NCI-H524 treated with DMSO at 0.1 percent for 48 hours (cell line): ENCODE measurements at places on chromosomes 6 and 20.

GRCh38 chr6:161602359-161602758 is 328.5 kb upstream of the AGPAT4 start:
- DNase-seq, result no peak

DNA sequence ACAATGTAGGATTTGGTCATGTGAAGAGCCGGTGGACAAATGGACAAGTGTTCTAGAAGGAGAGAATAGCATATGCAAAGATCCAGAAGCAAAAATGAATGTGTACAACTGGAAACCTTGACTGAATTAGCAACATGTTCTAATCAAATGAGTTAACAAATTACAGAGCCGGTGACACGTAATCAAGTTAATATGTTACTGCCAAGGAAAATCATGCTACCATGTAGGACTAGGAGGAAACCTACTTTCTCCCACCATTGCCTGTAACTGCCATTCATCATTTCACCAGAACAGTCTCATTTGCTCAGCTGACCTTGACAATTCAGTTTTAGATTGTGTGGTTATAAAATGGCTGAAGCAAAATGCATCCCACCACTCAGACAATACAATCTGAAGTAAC is 179.4 kb downstream of the KIF16B start:
- no peak for DNase-seq

- DNase-seq, result no peak
Measured at GRCh38 chr6:3406362-3406821, 50.5 kb downstream of the SLC22A23 start.

GRCh38 chr6:55227862-55228261 is 53.5 kb downstream of the HCRTR2 start:
- DNase-seq, result no peak

GRCh38 chr6:1473166-1473565 is 83.8 kb downstream of the FOXF2 start:
- DNase-seq, result no peak

GRCh38 chr6:13496513-13497190 is 9.3 kb upstream of the GFOD1 start:
- no peak for DNase-seq

DNA sequence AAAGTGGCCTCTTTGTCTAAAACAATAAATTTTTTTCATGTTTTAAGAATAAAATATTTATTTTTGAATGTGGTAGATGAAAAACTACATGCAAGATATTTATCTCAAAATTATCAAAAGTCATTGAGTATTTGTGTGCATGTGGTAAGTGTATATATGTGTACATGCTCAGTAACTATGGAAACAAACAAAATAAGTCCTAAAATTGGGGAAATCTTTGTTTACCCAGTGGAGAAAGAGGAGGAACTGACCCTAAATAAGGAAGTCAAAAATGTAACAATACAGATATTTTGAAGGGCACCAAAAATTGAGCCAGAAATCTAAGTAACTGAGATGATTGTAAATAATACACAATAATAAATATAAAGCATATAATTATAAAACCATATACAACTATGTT is 639.2 kb downstream of the MAFB start:
- no peak for DNase-seq

DNA sequence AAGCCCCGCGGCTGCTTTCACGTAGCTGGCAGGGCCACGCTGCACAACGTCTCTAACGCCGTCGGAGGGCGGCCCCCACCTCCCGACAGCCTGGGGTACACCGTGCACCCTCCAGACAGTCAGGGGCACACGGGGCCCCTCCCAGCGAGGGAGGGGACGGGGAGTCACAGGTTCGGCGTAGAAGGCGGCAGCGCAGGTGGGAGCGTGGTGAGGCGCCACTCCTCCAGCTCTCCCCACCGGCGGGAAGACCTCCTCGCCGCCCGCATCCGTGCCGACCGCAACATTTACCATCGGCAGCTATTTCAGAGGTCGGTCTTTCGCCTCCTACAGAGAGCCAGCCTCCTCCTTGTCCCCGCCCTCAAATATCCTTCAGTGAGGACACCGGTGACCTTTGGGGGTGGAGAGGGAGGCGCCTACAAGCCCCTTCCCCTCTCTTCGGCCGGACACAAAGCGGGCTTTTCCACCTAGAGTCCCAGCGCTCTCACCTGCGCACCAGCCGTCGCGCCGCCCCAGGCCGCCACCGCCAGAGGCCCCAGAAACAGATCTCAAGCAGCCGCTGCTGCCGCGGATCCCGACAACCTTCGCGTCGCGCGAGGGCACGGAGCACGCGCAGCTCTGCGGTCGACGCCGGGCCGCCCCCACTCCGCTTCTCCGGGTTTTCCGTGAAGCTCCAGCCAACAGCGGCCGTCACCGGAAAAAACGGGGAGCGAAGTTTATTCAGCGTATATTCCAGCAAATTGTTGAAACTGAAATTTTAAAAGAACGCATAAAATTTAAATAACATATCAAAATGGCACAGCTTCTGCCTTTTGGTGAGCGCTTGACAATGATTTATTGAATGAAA is at the start of gene MKKS:
Gene MKKS (minus strand): TSS at position 600 of the 844 bp plus-strand sequence. CDS start 20,708 bp downstream, outside the sequence.
- DNase-seq, result peak; percentile 87

GRCh38 chr6:100664274-100665040 is 199.7 kb upstream of the SIM1 start:
- DNase-seq, result no peak

GRCh38 chr20:58113716-58114115 is 114.7 kb downstream of the ANKRD60 start:
- DNase-seq, result no peak

GRCh38 chr6:51514748-51515402 is 572.5 kb downstream of the PKHD1 start:
- no peak for DNase-seq

- DNase-seq, result no peak
Measured at GRCh38 chr6:116012471-116012949, 48.2 kb downstream of the FRK start.

GRCh38 chr20:62652041-62652893 is 10.0 kb downstream of the SLCO4A1 start:
- no peak for DNase-seq

DNA sequence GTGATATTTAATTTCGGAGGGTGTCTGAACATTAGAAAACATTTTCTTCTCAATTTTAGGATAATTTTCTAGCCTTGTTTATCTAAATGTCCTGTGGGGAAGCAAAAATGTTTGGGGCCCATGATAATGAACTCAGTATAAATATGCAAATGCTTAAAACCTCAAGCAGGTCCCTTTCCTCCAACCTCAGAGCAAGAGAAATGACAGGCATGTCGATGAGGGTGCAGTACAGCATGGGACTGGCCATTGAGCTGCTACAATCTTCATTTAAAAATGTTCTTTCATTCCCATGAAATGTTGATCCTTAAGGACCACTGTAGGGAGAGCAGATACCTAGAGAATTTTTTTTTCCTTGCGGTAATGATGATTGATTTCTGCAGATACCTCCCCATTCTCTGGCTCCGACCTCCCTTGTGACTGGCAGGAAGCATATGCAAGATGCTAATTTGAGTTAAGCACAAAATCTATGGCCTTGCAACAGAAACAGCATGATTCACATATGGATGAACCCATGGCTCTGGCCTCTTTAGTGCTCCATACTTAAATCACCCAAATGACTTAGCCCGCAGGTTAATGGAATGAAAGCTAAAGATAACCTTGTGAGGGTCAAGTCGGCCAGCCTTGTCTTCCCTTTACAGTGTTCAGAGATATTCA is 243.3 kb downstream of the SOX4 start:
- no peak for DNase-seq

DNA sequence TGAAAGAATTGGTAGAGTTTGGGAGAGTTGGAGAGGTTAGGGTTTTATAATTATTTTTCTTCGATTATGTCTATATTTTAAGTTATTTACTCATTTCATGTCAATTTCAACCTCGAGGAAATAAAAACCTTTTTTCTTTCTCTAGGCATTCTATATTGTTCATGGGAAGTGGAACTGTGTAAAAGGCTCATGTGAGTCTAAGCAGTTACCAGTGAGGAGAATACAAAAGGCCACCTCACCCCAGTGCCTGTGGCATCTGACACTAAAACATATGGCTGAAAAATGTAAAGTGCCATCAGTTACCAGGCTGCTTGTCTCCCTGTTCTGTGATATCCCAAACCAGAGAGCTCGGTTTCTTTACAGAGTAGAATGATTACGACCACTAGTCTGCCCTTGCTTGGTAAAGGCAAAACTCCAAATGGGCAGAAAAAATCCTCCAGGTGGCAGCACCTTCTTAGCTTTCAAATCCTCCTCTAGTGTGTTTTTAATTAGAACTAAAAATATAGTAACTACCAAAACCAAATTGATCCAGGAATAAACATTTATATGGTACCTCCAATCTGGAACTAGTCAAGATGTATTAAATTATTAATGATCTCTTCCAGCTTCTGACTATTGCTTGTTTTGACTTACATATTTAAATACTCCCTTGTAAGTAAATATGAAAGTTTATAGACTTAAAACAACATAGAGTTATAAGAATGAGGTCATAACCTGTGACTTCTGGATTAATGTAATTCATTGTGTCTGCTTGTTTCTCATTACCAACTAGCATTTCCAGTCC is 122.6 kb upstream of the MCHR2 start:
- peak; percentile 47 for DNase-seq

- no peak for DNase-seq
Measured at GRCh38 chr20:32497589-32498224, 87.4 kb downstream of the NOL4L start.

GRCh38 chr20:50272030-50272723 is 81.5 kb downstream of the CEBPB start:
- no peak for DNase-seq

- no peak for DNase-seq
Measured at GRCh38 chr6:20933057-20933788, 399.0 kb downstream of the CDKAL1 start.

- DNase-seq, result no peak
Measured at GRCh38 chr6:150328744-150329405, 39.9 kb upstream of the IYD start.

DNA sequence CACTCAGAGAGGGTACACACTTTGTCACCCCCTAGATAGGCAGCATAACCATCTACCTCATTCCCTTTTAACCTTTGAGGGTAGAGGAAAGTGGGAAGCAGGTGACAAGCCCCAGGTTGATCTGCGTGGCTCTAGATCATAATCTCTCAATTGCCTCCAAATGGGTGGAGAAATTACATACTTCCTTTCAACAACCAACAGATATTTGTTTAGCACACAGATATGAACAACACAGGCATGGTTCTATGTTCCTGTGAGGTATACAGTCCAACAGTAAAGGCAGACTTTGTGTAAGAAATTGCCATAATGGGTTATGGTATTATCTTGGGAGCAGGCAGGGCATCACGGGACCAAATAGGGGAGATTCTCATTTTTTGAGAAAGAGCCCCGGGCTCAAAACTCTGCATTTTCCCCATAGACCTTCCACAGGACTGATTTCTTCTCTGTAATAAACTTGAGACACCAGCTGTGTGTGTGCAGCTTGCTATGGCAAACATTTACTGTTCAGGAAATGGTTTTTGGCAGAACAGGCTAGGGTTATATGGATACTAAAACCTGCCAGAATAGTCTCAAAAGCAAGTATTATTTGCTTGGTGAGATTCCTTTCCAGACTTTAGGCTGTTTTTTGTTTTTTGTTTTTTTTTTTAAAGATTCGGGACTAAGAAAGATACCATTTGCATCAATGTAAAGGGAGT is 126.2 kb downstream of the CD164 start:
- DNase-seq, result no peak

DNA sequence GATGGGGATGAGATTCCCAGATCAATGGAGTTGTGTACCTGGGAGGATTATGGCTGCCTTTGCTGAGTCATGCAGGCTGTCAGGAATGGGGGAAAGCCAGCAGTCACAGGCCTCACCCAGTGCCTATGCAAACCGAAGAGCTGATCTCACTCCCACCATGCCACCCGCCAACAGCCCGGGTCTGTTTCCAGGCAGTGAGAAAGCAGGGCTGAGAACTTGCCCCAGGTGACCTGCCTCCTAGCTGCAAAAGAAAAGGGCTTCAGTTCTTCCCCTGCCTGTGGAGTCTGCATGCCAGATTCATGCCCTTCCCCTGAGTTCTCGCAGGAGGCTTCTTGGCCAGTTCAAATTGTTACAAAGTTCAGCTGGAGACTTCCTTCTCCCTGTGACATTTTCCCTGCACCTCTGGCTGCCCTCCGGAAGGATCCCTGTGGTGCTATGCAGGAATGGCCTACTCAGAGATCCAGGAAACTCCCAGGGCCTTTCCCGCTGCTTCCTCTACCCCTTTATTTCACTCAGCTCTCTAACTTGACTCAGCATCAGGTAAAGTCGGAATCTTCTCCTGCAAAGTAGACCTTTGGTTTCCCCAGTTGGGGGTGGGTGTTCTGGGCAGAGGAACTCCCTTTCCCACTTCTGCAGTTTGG is 71.5 kb upstream of the B3GAT2 start:
- no peak for DNase-seq

- no peak for DNase-seq
Measured at GRCh38 chr6:41679696-41680095, 41.4 kb downstream of the MDFI start.

GRCh38 chr20:58877050-58877975 is 24.8 kb downstream of the GNAS start:
- DNase-seq, result no peak

GRCh38 chr6:112941613-112942012 is 594.5 kb downstream of the RFPL4B start:
- DNase-seq, result no peak

GRCh38 chr6:150403458-150404246 is 34.8 kb downstream of the IYD start:
- DNase-seq, result peak; percentile 52

GRCh38 chr6:154319231-154319858 is 37.3 kb downstream of the IPCEF1 start:
- DNase-seq, result no peak

- DNase-seq, result no peak
Measured at GRCh38 chr20:16312998-16313397, 260.2 kb downstream of the KIF16B start.

DNA sequence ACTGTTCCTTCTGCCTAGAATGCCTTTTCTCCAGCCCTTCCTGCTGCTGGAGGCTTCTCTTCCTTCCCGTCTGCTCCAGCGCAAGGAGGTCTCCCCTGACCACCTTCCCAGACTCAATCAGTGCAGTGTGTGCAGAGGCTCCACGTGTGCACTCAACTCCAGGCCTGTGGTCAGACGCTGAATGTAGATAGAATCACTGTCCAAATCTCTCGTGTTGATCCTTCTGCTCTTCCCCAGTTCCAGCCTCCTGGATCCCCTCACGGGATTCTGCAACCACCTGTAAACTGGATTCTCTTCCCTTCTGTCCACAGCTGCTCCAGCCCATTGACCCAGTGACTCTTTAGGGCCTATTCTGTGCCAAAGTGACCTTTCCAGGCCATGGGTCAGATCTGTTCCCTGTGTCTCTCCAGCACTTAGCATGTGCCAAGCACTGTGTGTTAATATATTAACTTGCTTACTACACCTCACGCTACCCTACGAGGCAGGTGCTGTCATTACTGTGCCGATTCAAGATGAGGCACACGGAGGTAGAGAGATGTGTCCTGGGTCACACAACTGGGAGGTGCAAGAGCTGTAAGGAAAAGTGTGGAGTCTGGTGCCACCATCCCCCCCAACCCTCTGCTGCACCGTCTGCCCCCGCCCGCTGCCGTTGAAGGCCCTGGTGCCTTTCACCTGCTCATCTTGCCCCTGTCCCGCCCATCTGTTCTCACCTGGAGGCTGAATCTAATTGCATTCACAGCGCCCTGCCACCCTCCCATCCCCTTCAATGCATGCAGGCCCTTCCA is 112.2 kb downstream of the SULF2 start:
- no peak for DNase-seq

- DNase-seq, result no peak
Measured at GRCh38 chr20:32333988-32334885, 23.9 kb upstream of the ASXL1 start.

- no peak for DNase-seq
Measured at GRCh38 chr6:115839583-115840181, 221.0 kb downstream of the FRK start.
